ENCODE measurements at places on chromosomes 7 and 10. TPM values are rescaled to one million over a fixed set of nuclear protein-coding genes. Genes with fewer than 3 reads are reported as not detected.
A peak's percentile ranks its signal among the peaks of the same experiment; 100 is the strongest.

DNA sequence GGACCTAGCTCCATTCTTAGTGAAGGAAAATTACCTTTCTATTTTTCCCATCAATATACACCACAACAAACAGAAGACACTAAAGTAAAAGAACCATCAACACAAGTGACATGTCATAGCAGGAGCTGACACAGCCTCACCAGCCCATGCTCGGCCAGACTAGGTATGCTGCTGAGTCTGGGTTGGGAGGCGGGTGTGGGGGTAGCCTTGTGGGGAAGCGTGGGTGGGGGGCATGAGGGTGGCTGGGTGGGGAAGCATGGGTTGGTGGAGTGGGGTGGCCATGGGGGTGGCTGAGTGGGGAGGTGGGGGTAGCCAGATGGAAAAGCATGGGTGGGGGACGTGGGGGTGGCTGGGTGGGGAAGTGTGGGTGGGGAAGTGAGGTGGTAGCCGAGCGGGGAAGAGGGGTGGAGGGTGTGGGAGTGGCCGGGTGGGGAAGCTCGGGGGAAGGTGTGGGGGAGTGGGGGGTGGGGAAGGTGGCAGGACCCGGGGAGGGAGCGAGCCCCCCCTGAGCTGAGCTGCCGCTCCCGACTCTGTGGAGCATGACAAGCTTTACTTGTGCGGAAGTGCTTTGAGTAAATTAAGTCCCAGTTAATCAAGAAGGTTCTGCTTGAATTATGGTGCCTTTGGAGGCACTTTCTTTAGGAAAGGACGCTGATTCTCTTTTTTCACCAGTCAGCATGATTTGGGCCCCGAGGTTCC is 294.6 kb upstream of the ZNF32 start:
- no peak for DNase-seq

Gene IFIT1B
- not detected for total RNA-seq

DNA sequence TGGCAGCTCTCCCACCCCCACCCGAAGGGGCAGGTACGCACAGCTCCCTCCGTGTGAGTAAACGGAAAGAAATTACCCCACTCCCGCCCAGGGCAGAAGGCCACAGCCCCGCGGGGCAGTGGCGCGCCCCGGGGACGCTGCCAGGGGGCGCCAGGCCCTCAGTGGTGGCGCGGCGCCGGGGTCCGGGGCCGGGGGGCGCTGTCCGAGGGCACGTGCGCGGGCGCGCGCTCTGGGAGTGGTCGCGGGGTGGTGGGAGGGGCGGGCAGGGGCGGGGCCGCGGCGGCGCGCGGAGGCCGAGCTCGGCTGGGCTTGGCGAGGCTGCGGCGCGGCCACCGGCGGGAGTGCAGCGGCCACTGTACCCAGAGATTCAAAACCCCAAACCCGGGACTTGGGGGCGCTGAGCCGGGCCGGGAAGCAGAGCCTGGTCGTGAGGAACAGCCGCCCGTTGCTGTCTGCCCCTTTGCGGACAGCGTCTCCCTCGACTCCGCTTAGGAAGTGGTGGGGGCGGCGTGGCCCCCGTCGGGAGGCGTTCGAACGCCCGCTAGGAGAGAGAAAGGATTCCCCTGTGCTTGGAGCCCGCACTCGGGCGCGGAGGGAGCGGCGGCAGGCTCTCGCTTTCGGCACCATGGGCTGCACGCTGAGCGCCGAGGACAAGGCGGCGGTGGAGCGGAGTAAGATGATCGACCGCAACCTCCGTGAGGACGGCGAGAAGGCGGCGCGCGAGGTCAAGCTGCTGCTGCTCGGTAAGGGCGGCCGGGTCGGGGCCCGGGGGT is at the start of gene GNAI1:
Gene GNAI1 (plus strand): TSS at position 296 of the 773 bp plus-strand sequence. CDS start 330 bp downstream, at position 626.
- peak; percentile 35 for DNase-seq

Gene VIPR2
- 12.0 TPM for total RNA-seq

DNA sequence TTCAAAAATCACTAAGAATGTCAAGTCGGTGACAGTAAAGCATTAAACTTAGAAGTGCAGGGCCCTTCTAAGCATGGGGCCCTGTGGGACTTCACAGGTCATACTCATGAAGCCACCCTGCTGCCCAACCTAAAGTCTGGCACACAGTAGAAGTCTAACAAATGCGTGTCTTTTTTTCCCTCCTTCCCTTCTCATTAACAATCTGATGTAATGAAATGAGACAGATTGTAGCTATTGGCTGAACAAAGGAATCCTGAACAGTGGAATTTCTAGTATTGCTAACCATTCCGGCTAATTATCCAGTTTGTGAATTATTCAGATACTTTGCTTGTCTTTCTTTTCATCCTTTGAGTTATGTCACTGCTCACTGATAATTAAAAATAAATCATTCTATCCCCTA is 369.9 kb downstream of the WDR11 start:
- DNase-seq, result no peak

Gene APBB1IP
- total RNA-seq, result 18.2 TPM

- no peak for DNase-seq
Observed at GRCh38 chr7:92614660-92615174, 24.5 kb upstream of the FAM133B start.

DNA sequence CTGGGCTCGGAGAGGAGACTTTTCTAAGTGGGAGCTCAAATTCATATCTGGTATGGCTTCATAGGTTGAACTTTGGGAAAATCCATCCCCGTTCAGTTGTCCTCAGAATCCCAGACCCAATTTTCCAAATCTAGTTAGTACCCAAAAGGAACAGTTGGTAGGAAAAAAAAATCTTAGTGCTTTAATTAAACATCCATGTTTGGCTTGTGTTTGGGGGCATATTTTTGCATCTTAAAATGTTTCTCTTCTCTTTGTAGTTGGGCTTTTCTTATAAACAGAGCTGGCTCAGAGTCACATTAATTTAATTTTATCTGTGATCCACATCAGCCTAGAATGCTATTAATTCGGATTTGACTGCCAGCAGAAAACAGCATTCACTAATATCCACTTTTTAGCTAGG is 165.9 kb downstream of the BUB3 start:
- DNase-seq, result no peak

DNA sequence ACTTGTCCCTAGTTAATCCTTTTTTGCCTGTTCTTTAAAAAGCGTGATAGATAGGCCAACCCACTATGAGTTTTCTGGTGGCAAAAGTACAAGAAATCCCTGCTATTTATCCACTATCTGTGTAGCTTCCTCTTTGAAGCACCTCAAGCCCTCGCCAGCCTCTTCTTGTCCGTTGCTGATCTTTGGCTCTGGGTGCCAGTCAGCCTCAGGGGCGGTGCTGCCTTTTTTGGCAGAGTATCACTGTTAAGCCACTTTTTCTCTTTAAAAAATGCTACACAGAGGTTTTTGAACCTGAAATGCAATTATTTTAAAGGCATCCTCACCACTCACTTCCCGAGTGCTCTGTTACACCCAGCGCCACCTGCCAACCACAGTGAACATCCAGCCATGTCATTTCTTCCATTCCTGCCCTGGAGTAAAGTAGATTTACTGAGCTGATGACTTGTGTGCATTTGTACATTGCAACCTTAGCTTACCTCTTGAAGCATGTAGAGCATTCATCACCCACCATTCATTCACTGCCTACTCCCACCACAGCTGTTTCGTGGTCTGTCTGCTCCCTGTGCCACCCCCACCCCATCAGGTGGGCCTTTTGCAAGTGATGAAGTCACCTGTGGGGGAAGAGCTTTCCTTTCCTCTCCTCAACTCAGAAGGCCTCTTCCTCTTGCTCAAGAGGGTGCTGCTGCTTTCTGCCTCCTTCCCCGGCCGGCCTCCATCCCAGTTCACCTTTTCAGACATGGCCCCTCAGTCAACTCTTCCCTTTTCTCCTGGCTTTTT is 414.2 kb upstream of the GALNT17 start:
- DNase-seq, result no peak

Gene GIMAP4
- 16.1 TPM for total RNA-seq

Gene CTAGE15
- total RNA-seq, result 1.3 TPM

DNA sequence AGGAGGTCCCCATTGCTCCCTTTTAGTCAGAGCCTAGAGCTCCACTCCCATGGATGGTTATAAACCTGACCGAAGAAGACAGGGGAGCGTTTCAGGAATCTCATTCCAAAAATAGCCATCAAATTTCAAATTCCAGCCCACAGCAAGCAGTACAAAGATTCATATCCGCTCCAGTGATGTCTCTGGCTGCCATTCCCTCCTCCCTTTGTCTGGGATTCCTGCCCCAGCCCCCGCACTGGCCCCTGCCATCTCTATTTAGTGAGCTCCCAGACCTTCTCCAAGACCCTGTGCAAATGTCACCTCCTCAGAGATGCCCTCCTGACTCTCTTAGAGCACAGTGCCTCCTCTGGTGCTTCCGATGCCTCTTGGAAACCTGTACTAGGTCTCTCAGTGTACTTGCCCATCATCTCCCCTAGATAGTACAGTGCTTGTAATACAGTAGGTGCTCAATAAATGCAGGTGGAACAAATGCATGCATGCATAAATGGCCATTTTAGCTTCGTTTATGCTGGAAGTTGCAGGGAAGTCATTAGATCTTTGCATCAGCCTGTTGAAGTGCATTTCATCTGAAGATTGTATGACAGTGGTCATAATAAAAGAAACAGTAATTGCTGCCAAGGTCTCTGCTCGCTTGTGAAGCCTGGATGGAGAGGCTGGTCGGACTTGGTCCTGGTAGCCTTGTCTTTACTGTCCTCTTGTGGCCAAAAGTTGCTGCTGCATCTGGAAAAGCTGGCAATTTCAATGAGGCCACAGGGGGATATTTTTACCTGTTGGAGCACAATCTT is 32.0 kb upstream of the HABP2 start:
- DNase-seq, result no peak

GRCh38 chr7:2071133-2071832 is 161.5 kb downstream of the MAD1L1 start:
- DNase-seq, result no peak

Data from omental fat pad (tissue), 4 donors.